Activated CD8-positive, alpha-beta memory T cell treated with anti-CD3 and anti-CD28 coated beads for 48 hours (primary cell): ENCODE measurements at places on chromosomes 11 and 22.

DNA sequence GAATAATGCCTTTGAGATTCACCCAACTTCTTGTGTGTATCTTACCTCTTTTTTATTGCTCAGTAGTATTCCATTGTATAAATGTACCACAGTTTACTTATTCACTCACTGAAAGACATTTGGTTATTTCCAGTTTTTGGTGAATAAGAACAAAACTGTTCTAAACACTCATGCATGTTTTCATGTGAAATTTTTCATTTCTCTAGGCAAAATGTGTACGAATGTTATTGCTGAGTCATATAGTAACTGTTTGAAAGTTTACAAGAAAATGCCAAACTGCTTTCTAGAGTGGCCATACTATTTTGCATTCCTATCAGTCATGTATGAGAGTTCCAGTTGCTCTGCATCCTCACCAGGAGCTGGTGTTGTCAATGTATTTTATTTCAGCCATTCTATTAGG lies 8.8 kb upstream of the EMSY start:
- DNase-seq: no peak

GRCh38 chr11:73225851-73226250 lies 7.8 kb downstream of the P2RY2 start:
- no peak for DNase-seq

DNA sequence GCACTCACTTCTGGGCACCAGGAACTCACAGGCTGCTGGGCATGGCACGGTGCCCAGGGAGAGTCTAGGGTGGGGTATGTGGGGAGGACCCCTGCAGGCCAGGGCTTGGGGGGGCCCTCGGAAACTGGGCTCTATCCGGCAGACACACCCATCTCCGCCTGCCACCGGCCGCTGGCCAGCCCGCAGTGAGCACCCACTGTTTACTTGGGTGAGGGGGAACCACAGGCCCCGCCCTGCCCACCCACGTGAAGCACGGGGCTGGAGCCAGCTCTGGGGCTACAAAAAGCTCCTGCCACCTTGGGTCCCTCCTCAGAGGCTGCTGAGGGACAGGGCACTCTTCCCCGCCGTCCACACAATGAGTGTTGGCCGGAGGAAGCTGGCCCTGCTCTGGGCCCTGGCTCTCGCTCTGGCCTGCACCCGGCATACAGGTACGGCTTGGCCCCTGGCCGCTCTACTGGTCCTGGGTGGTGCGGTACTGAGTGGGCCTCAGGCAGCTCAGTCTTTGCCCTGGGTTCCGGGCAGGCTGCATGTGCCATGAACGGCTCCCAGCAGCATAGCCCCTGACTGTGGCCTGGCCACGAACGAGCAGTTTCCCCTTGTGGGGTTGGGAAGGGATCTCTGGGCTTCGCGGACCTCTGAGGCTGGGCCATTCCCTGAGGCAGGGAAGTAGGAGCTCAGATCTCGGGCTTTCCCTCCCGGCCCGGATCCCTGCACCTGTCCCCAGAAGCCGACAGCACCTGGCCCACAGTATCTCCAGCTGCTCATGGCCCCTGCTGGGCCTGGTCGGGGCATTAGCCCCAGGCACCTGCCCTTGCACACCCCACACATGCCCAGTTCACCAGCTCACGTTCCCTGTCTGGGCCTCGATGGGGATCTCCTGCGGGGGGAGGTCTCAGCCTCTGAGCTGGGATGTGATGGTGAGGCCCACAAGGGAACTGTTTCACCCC lies at the start of gene MUC5AC:
Gene MUC5AC (plus strand): TSS at position 309 of the 947 bp plus-strand sequence. CDS start 47 bp downstream, at position 356.
- no peak for DNase-seq

DNA sequence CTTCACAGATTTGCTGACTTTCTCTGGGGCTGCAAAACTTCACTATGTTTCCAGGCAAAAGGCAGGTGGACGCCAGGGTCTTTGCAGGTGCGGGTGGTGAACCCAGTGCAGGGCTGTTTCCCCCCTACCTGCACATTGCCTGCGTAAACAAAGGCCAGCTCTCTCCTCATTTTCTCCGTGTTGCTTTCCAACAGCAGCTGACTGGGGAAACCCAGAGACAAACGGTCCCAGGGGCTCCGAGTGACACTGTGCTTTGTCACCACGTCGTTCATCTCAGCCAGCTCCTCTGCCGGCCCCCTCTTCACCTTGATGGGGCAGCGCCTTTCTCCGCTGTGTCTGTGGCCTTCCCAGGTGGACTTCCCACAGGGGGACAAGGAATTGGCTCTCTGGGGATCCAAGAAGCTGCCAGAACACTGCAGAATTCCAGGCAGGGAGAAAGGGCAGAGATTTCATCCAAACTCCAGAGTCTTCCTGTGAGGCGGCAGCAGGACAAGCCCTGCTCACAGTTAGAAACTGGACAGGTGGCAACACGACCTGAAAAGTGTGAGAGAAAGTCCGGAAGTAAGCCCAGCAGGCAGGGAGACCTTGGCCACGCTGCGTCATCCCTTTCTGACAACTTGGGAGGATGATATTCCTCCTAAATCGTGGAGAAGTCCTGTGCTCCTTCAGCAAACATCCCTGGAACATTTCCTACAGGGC lies 1493.7 kb downstream of the TBC1D22A start:
- no peak for DNase-seq

DNA sequence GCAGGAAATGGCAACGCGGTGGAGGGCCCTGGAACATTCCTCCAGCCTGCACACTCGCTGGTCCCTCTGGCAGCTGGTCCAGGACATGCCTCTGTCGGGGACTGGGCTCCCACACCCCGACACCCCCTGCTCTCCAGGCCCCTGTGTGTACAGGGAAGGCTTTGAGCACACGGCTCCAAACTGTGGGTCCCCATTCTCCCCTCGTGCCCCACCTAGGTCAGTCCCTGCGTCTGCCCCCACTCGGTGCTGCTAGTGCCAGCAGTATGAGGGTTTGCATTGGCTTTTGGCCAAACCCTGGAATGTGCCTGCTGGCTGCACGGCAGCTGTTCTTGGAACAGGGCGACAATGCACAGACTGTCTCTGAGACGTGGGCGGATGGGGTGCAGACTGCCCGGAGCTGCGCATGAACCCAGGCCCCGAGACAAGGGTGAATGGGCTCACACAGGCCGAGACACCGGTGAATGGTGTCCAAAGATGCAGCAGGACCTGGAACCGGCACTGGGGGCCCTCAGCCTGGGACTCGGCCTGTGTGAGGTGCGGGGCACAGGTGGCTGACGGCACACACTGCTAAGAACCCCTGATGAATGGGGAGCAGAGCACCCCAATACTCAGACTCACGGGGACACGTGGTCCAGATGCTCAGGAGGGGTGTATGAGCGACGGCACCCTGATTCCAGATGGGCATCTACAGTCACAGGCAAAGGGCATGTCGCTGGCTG lies 7.5 kb upstream of the SYT8 start:
- DNase-seq: no peak

DNA sequence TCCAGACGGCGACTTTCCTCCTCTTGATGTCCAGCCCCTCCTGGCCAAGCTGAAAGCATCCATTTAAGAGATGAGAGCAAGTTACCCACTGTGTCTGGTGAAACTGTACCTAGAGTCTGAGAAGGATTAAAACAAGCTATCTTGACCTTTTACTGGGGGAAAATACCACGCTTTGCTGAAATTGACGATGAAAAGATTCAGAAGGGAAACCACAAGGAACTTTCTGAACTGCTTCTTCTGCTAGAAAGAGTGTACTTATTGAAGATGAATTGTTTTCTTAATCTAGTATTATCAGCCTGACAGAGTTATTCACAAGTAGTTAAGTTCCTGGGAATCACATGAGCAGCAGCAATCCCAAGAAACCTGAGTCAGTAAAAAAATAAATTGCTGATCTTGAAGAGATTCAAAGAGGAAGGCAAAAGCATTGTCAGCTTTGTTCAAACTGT lies 13.1 kb upstream of the MS4A6A start:
- DNase-seq: no peak

GRCh38 chr11:118009864-118010737 lies 23.9 kb downstream of the IL10RA start:
- no peak for DNase-seq

- no peak for DNase-seq
Measured at GRCh38 chr11:5701055-5701577, 11.5 kb downstream of the TRIM22 start.

GRCh38 chr11:59158206-59159068 lies 13.5 kb upstream of the DTX4 start:
- DNase-seq: no peak

DNA sequence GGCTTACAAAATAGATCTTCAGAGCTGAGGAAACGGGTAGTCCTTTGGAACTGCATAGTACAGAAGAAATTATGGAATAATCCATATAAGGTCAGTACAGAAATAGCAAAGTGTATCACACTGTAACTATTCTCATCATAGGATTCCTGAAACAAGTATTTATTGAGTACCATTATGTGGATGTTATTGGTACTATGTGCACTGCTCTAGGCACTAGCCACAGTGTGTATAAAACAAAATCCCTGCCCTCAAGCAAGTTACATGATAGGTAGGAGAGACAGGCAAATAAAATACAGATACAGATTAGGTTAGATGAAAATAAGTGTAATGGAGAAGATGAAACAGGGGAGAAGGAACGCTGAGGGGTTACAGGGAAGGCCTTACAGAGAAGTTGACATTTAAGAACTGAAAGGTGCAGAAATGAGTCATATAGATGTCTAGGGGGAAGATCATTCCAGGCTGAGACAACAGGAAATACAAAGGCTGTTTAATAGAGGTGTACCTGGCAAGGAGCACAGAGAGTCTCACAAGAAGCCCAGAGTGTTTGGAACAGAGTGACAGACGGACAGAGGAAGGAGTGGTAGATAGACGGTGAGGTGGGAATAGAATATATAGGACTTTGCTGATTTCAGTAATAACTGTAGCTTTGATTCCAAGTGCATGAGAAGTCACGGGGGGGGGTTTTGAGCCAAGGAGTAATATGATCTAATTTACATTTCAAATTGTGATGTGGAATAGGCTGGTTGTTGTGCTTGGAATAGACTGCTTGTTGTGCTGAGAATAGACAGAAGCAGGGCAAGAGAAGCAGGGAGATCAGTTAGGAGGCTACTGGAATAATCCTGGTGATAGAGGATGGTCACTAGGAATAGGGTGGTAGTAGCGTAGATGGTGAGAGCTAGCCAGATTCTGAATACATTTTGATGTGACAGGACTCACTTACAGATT lies 13.7 kb downstream of the RNF141 start:
- DNase-seq: no peak

GRCh38 chr11:10400856-10401255 lies 54.2 kb upstream of the AMPD3 start:
- DNase-seq: no peak

DNA sequence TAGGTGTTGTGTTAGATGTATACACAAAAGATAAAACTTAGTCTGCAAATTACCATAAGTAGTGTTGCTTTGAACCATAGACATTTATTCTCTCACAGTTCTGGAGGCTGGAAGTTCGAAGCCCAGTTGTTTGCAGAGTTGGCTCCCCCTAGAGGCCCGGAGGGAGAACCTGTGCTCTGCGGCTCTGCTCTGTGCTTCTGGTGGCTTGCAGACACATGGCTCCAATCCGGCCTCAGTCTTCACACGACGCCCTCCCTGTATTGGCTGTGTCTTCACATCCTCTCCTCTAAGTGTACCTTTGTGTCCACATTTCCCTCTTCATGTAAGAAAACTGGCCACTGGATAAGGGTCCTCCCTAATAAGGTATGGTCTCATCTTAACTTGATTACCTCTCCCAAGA lies 128.4 kb downstream of the OPCML start:
- no peak for DNase-seq
